ENCODE measurements at places on chromosomes 6 and 20.

DNA sequence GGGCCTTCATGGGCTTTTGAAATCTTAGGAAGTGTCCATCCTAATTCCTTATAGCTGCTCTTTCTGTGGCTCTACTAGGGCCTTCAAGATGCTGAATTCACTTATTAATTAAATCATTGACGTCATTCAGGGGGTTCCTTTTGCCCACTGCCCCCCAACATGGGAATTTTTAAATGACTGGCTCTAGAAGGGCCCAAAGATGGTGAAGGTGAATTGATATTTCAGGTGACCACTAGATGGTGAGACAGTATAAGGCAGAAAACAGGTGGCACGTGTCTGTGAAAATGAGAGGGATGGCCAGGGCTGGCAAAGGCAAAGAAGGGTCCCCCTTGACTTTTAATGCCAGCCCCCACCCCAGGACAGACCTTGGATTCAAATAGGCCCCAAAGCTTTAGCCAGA lies 11.8 kb downstream of the GNAS start:
- DNase-seq = no peak

DNA sequence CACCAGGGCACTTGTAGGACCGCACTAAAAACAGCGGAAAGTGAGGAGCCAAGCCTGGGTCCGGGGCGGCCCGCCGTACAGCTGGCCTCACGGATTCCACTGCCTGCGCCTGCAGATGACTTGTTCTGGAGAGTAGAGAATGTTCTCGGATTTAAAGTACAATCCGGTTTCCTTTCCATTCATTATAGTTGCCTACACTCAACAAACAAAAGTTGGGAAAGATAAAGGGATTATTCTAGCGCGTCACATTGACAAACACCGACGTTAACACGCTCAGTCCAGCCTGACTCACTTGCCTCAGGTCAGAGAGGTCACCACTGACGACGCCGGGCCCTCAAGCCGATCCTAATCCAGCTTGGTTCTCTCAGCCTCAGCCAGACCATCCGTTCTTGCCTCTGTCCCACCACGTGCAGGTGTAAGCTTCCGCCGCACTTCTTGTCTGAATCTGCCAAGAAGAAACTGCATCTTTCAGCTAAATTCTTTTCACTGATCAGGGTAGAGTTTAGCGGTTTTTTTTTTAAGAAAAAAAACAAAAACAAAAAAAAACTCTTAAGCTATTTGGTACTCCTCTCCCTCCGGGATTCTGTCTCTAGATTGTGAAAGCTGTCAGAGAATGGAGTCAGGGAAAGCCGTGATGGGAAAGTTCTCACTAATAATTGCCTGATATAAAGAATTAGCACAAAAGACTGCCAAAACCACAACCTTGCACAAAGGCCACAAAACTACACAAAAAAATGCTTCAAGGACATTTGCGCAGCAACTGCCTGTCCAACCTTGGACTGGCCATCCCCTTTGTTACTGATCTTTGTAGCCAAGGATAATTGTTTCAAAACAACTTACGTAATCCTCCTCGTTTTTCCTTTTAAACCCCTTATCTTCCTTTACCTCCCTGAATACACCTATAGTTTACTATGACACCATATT lies 1.1 kb upstream of the PHF10 start:
- DNase-seq = no peak

- DNase-seq = no peak
Observed at GRCh38 chr6:39925931-39926290, 8.4 kb downstream of the MOCS1 start.

DNA sequence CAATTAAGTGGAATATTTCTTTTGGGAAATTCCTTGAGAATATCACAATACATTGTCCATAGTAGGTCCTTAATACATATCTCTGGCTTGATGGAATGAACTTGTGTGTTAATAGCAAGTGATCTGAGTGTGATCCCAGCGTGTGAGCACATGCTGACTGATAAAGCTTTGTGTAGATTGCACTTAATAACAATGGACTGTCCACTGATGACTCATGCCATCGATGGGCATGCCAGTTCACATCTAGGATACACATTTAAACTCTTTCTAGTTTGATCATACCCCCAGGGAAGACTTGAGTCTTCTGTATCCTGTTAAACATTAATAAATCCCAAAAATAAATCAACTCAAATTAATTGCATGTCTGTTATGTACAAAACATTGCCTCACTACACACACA lies 454.3 kb upstream of the SPTLC3 start:
- DNase-seq = no peak

GRCh38 chr6:145758113-145758512 lies 22.8 kb upstream of the EPM2A start:
- peak; percentile 8 for DNase-seq

- DNase-seq = no peak
Observed at GRCh38 chr6:1080453-1081337, 231.2 kb upstream of the FOXQ1 start.

GRCh38 chr6:123990376-123990775 lies 186.7 kb downstream of the NKAIN2 start:
- peak; percentile 8 for DNase-seq

DNA sequence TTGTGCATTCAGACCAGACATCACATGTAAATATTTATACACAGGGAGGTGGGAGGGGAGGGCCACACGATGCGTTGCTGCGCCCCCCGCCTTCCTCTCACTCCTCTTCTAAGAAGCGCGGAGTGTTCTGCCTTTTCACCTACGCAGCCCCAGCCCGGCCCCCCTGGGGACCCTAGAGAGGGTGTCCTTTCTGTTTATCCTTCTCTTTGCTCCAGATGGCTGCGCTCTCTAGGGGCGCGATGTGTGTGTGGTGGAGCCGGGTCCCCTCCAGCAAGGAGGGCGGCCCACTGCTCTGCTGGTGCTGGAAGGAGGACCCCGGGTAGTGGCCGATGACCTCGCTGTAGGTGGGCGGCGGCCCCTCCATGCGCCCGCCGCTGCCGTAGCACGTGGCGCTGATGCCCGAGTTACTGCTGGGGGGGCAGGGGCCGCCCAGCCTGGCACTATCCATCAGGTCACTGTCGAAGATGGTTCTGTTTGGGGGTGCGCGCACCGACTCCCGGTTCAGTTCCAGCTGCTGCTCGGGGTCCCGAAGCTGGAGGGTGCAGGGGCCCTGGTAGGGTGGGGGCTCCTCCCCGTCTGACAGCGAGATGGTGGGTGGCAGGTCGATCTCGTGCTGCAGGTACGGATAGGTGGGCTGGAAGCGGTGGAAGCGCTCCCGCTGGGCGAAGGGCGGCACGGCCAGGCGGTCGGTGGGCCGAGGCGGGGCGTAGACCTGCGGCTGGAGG lies 31.8 kb upstream of the ZBP1 start:
- no peak for DNase-seq

DNA sequence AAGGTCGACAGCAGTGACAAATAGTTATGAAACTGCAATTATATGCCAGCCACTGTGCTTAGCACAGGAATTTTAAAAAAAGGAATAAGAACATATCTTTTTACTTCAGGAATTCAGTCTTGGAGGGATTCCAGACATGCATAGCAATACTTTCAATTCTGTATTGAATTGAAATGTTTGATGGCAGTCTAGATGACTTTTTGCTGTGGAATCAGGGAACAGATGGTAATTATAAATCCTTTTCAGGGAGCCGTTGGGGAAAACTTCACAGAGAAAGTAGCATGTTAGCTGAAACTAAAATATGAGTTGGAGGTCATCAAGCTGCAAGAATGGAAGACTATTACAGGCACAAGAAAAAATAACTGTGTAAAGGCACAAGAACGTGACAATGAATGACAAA lies 74.8 kb downstream of the IMPG1 start:
- peak; percentile 10 for DNase-seq

DNA sequence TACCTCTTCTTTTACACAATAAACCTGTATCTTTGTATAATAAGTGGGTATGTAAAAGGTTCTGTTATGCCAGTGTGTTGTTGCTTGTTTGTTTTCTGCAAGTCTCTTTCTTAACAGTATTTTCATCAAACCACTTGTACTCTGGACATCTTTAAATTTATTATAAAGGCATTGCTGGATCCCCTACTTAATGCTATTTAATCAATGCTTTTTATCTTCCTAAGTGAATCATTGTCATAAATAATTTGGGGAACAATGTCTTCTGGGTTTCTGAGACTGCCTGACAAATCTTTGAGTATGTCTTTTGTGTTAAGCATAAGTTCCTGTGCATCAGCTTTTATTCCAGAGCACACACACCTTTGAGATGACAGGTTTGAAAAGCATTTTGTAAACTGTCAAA lies 64.7 kb downstream of the ITCH start:
- no peak for DNase-seq

- DNase-seq = no peak
Observed at GRCh38 chr20:38714308-38714707, 10.0 kb upstream of the SLC32A1 start.

- DNase-seq = no peak
Observed at GRCh38 chr20:3987296-3987695, 28.1 kb downstream of the RNF24 start.

DNA sequence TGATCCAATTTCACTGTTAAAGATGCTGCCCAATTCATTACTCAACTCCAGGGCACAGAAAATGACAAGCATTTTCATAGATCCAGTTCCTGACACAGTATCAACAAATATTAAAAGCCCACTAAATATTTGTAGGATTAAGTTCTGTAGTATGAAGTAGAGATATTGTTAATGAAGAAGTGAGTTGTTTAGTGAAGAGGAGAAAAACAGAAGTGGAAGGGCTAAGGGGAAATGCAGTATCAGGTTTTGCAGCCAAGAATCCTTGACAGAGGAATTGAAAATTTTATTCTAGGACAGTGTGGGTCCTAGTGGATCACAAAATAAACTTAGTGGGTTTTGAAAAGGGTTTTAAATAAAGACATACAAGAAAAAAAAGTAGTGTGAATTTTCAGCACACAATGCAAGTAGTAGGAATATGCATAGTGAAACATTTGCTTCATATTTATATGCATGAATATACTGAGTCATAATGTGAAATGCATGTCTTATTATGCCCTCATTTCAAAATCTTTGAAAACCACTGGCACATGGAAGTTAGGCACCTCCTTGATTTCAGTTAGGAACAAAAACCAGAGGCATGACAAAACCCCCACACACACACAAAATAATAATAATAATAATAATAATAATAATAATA lies 338.6 kb downstream of the KHDRBS2 start:
- DNase-seq = no peak

- peak; percentile 62 for DNase-seq
Observed at GRCh38 chr20:1391640-1392442, 1.0 kb downstream of the FKBP1A start.

DNA sequence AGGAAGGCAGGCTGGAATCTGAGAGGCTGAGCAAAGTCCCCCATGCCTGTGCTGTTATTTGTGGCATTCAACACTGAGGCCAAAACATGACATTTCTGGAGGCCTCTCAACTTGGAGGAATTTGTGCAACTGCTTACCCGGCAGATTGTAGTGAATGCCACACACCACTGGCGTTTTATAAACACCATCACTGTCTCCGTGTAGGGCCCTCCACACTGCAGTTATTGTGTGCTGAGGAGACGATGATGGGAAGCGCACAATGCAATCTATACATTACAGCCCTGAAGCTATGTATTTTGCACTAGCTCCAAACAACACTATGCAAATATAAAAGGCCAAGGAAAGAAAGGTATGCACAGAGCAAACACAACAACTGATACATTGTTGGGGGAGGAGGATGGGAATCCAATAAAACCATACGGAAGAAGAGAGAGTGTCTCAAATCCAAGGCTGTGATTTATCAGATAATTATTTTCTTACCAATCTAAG lies 106.5 kb downstream of the SMLR1 start:
- peak; percentile 87 for DNase-seq

DNA sequence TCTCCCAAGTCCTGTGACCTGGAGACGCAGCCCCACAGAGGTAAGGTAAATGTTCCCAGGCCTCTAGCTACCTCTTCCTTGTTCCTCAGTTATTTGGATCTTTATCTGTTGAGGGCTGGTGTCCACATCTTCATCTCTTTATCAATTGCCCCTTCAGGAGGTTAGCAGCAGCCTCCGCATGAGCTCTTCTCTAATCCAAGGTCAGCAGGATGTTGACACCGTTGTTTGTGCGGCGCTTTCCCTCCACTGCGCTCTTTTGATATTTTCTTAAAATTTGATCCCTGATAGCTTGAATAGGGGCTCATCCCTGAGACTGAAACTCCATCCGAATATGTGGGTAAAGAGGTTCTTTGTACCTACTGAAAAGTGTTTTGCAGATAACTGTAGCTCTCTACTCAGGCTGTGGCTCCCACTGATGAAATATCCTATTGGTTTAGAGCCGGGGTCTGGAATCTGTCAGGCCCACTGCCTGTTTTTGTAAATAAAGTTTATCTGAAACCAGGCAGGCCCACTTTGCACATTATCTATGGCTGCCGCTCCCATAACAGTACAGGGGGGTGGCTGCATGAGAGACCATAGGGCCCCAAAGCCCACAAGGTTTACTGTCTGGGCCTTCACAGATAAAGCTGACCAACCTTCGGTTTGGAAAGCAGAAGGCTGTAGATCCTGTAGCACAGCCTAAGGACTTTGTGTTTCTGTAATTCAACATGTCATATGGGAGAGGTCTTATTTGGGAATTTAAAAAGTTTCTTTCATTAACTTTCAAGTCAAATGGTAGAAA lies 362.6 kb downstream of the QKI start:
- no peak for DNase-seq

DNA sequence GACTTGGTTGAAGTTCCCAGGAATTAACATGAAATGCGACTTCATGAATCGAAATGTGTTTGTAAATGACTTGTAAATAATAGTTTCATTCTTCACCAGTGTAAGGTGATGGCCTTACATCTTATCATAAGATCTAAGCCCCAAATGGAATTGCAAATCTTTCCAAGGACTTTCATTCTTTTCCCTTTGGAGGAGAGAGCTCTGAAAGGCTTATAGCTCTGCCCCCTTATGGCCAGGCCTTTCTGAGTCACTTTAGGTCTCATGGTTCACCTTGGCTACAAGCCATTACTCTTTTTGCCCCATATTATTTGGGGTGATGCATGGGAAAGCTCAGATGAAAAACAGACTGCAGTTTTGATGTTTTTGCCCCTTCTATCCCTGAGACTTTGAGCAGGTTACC lies 209.1 kb upstream of the BMP2 start:
- DNase-seq = no peak

- peak; percentile 100 for DNase-seq
Observed at GRCh38 chr6:43013843-43014433, at the start of the genes KLHDC3 and MEA1. Gene KLHDC3 (plus strand): TSS chr6:43014249. CDS start chr6:43017193, 2,944 bp downstream. Gene MEA1 (minus strand): TSS chr6:43013946. CDS start chr6:43013813, 133 bp downstream.

- peak; percentile 80 for DNase-seq
Observed at GRCh38 chr20:49674383-49675352, 39.0 kb downstream of the B4GALT5 start.

GRCh38 chr20:36624068-36624943 lies 18.7 kb downstream of the RAB5IF start:
- peak; percentile 8 for DNase-seq

GRCh38 chr6:118263921-118264486 lies 284.1 kb upstream of the PLN start:
- DNase-seq = peak; percentile 68

Data from astrocyte of the hippocampus (primary cell).